K562 (cell line): ENCODE measurements at places on chromosomes 1 and 21. TPM values are rescaled to one million over a fixed set of nuclear protein-coding genes. Genes with fewer than 3 reads are reported as not detected.
A peak's percentile ranks its signal among the peaks of the same experiment; 100 is the strongest.

LAD1 gene
- 0.25 and 0.31 TPM in 2 replicates for total RNA-seq

HUNK gene
- 0.02 TPM in 1 of 2 replicates, not detected in the other for total RNA-seq

LEFTY2 gene
- total RNA-seq, result not detected in 2 replicates

SEC22B gene
- total RNA-seq, result 19.1 and 19.5 TPM in 2 replicates

PAQR7 gene
- 4.0 and 4.4 TPM in 2 replicates for total RNA-seq

- no peak for DNase-seq
These were observed 17.5 kb downstream of the CHML start for GRCh38 chr1:241622669-241623068.

- peak; percentile 48 for DNase-seq
These were observed 14.8 kb downstream of the MGST3 start for GRCh38 chr1:165645654-165646366.

DNA sequence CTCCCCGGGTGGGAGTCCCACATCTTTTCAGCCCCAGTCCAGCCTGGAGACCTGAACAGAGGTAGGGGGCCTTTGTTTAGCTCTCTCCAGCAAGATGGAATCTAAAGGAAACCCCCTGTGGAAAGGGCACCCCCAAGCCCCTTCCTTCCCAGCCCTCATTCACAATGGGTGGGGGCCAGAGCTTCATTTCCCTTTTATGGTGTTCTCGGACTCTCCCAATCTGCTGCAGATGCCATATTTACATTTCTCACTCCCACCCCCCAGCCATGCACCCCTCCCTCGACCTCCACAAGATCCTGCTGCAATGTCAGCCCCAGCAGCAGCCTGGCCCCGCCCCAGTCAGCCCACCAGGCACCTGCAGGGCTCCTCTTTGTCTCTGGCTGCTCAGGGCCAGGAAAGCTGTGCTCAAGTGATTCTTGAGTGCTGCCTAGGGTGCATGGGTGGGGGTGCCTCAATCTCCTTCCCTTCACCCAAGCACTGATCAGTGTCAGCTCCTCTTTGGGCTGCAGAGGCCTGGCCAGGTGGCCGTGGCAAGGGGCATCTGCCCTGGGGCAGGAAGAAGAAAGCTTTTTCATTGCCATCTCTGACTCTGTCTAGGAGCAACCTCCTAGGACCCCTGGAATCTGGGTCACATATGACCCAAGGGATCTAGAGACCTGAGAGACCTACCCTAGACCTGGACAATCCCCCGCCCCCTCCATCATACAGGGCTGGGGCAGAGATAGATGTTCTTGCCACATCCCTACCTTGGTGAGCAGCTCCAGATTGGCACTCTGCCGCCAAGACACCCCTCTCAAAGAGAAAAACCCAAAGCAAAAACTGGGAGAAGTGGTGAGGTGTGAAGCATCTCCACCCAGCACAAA is 1.7 kb downstream of the KIF21B start:
- DNase-seq, result no peak

DNA sequence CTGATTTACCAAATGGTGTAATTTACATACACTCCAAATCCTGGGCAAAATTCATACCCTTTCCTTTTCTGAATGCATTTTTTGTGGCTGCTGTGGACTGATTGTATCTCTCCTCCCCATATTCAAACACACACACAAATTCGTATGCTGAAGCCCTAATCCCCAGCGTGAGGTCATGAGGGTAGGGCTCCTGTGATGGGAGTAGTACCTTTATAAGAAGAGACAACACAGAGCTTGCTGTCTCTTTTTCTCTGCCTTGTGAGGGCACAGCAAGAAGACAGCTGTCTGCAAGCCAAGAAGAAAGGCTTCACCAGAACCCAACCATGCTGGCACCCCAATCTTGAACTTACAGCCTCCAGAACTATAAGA is 24.4 kb downstream of the DUSP10 start:
- no peak for DNase-seq

GRCh38 chr1:55579332-55580001 is 364.3 kb upstream of the USP24 start:
- DNase-seq, result no peak

DNA sequence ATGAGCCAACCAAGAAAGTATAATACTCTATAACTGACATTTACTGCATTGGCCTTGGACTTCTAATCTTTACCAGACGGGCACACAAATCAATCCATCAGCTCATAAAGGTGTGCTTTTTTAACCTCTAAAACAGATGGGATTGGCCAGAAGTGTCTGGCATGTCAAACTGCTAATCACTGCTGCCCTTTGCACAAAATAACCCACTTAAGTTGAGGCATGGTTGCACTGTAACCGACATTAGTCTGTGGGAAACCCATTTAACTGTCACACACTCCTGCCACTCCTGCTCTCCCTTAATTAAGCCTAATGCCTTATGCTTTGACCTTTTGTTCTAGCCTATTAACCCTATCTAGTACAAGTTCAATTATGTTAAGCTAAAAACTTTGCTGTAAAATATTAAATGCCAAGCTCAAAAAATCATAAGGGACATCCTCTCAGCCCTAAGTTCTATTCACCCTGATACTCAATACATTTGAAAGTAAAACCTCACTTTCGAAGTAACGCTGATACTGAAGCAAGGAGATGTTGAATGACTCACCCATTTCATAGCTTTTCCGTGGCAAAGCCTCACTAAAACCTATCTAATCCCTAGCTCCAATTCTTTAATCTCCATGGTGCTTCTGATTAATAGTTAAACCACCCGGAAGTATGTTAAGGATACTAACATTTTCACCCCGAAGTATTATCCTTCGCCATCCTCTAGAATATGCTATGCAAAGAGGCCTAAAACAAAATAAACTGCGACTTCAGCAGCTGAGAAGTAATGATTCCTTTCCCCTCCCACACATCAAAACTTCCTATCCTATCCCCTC is 12.9 kb downstream of the NRIP1 start:
- no peak for DNase-seq

DNA sequence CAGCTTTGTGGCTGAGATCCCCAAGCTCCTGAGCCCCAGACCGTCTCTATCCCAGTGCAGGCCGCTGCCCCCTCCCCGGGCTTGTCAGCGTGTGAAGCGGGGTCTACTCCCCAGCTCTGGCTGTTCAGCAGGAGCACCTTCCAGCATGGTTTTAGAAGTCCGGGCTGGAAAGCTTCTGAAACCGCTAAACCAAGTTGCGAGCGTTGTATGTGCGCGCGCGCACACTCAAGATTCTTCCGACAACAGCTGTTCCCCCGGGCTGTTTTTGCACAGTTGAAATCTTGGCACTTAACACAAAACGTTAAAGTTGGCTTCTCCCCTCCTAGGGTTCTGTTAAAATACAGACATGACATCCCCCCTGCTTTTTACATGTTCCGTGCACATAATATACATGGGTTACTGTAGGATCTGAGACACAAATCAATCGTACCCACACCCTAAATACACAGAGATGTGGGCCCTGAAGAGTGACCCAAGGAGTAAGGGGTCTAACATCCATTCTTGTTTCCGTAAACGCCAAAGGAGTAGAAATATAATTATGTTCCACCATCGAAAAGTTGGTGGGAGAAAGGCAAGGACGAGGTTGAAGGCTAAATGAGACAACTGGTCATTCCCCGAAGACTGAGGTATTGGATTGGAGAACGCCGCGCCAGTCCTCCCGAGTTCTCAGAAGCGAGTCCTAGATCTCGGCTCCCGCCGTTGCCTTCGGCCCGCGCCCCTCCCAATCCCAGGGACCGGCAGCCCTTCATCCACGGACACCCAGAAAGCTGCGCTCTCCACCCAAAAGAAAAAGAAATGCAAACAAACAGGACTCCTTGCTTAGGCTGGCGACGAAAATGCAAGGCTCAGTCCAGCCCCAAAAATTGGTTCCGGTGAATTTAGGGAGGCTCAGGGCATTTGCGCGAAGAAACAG is 1.3 kb downstream of the TBX15 start:
- no peak for DNase-seq

DNA sequence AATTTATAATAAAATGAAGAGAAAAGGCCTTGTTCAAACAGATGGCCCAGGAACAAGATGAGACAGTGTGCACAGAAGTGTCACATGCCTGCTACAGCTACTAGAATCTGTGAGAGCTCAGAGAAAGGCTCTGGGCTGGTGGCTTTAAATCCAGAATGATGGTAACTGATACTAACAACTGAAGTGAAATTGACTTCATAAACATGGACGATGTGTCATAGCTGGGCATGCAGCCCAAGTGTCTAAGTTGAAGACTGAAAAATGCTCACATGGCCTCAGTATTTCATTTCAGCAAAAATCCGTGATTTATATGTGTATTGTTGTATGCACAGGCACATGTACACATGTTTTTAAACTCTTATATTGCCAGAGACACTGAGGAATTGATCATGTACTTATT is 208.3 kb upstream of the RUNX1 start:
- DNase-seq, result no peak

- DNase-seq, result peak; percentile 11
These were observed 1037.4 kb upstream of the TMPRSS15 start for GRCh38 chr21:19440792-19441655.
